ENCODE measurements at places on chromosomes 11 and 22.

DNA sequence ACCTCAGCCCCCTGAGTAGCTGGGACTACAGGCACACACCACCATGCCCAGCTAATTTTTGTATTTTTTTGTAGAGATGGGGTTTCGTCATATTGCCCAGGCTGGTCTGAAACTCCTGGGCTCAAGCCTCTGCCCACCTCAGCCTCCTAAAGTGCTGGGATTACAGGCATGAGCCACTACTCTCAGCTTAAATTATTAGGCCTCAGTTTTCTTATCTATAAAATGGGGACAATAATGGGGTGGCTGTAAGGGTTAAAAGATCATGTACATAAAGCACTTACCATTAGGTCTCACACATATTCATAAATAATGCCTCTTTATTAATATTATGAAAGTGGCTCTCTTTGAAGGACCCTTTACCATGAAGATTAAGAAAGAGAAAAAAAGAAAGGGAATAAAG, 31.5 kb upstream of the CKAP5 start:
- DNase-seq: no peak

DNA sequence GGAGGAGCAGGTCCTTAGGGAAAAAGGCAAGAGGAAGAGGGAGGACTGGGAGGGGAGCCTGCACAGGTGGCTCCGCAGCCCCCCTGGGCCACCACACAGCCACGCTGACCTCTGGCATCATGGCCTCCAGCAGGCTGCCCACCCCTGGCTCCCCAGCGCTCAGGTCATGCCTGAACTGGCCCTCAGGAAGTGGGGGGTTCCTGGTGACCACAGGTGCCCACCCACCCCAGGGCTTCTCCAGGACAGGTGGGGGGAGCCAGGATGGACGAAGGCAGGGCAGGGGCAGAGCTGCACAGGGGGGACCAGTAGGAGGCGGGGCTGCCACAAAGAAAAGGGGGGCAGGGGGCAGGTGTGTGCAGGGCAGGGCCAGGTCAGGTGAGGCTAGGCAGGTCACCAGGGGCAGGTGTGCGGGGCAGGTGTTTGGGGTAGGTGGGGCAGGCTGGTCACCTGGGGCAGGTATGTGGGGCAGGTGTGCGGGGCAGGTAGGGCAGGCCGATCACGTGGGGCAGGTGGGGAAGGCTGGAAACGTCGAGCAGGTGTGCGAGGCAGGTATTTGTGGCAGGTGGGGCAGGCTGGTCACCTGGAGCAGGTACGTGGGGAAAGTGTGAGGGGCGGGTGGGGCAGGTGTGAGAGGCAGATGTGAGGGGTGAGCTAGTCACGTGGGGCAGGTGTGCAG, 997 bp downstream of the DEAF1 start:
- no peak for DNase-seq

DNA sequence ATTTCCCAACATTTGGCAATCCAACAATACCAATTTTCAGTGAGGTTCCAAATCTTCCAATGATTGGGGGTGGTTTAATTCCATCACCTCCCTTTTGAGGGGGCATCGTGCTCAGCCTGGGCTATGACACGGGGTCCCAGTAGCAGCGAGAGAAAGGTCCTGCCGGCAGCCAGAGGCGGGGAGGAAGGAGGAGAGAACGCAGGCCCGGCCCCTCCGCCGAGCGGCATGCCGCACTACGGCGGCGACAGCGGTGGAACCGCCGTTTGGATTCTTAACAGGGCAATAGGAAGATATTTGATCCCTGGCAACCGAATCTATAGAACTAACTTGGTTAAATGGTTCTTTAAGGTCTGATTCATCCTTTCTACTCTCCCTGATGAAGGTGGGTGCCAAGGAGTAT, 18.3 kb upstream of the NDUFA6 start:
- DNase-seq: no peak

DNA sequence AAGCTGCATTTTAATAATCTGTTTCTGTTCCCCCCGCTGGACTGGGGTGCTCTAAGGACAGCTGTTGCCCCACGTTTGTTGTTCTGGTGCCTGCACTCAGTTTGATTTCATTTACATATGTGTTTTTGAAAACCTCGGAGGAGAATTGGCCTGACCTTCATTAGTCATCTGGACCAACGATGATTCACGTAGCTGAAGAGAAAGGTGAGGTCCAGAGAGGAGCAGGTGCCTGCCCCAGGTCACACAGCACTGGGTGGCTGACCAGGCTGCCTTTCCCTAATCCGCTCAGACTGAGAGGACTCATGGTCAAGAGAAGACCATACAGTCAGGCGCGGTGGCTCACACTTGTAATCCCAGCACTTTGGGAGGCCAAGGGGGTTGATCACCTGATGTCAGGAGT, 3.8 kb downstream of the CSDC2 start:
- no peak for DNase-seq

DNA sequence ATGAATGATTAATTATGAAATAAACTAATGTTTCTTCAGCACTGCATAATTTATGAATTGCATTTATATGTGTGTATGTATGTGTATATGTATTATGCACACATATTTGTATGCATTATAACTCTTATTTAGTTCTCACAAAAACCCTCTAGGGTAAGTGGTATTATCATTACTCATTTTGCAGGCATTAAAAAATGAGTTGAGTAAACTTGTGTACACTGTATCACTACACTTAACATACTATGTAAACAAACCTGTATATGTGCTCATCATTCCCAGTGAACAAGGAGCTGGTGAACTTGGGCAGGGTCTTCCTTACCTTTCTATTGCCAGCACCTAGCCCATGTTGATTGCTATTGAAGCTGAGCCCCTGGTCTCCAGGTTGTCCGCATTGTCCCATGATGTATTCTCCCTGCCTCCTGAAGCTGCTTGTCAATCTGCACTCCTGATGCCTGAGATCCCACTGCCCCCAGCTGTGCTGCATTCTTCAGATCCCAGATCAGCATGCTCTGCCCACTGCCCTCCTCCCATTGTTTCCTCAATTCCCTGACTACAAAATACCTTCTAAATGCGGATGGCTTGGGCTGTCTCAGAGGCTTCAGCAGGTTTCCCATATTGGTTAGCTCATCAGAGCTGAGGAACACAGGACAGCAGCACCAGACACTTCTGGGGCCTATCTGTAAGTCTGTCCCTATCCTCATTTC, 267.9 kb upstream of the SESN3 start:
- no peak for DNase-seq

GRCh38 chr11:102564110-102564509, 33.6 kb upstream of the MMP7 start:
- DNase-seq: peak; percentile 77

DNA sequence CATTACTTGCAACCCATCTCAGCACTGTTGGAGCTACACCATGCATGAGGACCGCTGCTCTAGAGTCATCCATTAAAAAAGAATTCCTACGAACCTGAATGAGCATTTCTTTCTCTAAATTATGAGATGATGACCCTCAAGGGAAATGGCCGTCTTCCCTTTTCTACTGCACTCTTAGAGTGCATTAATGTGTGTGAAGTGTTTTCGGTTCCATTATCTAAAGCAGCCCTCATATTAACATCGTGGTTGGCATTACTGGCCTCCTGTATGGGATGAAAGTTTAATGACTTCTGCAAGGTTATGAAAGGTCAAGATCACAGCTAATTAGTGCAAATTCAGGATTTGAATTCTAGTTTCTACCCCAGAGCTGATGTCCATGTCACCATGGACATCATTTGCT, 16.7 kb downstream of the CD44 start:
- DNase-seq: no peak

GRCh38 chr11:15119826-15120225, 5.1 kb downstream of the INSC start:
- DNase-seq: no peak

- peak; percentile 50 for DNase-seq
These were observed 22.0 kb downstream of the ST14 start for GRCh38 chr11:130181295-130182272.

DNA sequence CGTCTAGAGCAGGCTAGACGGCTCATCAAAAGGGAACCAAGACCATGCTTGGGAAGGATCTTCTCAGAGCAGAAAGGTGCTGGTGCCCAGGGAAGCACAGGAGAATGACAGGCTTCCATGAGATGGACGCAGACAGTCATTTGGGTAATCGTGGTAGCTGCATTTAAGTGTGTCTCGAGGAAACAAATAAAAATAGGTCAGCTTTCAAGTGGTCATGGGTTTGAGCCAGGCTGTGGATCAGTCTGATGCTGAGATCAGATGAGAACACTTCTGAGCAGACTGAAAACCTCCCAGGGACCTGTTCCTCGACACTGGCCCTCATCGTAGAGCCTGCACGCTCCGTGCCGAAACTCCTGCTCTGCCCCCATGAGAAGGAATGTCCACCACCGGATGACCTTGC, 4.7 kb downstream of the CARS1 start:
- DNase-seq: no peak

DNA sequence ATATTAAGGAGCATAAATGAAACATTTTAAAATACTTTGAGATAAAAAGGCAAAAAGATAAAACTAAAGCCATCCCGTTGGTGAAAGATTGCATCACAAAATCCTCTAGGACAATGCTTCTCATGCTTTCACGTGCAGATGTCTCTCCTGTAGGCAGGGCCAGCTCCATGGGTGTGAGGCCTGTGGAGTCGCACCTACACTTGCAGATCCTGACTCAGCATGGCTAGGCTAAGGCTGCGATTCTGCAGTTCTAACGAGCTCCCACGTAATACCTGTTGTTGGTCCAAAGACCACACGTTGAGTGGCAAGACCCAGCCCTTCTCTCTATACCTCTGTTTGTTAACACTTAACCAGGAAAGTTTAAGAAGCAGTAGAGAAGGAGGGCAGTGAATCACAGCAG, 62.1 kb upstream of the CAPRIN1 start:
- no peak for DNase-seq

DNA sequence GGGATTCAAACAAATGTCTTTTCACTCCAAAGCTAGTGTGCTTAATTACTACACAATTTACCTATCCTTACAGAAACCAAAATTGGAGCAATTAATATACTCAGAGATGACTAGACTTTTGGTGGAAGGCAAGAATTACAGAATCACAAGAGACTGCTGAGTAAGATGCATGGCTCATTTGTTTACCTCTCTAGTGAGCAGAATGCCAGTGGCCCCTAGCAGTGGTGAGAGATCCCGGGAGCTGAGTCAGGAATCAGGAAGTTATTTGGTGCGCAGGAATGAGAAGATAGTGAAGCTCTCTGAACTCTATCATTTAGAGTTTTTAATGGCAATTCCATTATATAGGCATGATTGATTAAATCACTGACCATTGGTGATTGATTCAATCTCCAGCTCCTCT, 188.9 kb upstream of the SESN3 start:
- no peak for DNase-seq

DNA sequence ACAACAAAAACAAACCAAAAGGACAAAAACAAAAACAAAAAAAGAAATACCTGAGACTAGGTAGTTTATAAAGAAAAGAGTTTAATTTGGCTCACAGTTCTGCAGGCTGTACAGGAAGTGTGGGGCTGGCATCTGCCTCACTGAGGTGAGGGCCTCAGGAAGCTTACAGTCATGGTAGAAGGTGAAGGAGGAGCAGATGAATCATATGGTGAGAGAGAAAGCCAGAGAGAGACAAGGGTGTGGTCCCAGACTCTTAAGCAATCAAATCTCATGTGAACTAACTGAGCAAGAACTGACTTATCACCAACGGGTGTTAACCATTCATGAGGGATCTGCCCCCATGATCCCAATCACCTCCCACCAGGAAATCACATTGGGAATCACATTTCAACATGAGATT, 58.8 kb upstream of the ZBED5 start:
- DNase-seq: no peak

GRCh38 chr11:45097721-45098493, 48.5 kb upstream of the PRDM11 start:
- peak; percentile 52 for DNase-seq

DNA sequence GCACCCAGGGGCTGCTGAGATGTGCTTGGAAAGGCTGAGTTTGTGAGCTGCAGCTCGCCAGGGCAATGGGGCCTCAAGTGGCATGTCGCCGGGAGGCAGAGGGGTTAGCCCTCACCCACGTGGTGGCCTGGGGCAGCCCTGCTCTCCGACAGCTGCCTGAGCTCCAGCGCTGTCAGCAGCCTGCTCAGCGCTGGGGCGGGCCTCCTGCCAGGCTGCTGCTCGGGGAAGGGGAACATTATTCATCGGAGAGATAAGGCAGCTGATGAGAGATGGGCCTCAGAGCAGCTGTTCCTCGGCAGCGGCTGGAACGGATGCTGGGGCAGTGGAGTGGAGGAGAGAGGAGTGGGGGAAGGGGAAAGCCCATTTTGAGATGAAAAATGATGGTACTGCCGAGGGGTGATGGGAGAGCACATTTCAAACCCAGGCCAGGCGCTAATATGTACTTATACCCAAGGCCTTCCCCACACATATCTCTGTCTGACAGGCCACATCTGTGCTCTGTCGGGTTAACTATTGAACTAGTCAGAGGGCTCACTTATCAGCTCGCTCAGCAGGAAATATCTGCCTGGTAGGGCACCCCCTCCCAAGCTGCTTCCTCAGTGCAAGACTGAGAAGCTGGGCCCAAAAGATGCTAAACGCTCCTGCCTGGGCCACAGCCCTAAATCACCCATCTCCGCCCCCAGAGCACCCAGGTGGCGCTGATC, 79.5 kb downstream of the TIMP3 start:
- no peak for DNase-seq

DNA sequence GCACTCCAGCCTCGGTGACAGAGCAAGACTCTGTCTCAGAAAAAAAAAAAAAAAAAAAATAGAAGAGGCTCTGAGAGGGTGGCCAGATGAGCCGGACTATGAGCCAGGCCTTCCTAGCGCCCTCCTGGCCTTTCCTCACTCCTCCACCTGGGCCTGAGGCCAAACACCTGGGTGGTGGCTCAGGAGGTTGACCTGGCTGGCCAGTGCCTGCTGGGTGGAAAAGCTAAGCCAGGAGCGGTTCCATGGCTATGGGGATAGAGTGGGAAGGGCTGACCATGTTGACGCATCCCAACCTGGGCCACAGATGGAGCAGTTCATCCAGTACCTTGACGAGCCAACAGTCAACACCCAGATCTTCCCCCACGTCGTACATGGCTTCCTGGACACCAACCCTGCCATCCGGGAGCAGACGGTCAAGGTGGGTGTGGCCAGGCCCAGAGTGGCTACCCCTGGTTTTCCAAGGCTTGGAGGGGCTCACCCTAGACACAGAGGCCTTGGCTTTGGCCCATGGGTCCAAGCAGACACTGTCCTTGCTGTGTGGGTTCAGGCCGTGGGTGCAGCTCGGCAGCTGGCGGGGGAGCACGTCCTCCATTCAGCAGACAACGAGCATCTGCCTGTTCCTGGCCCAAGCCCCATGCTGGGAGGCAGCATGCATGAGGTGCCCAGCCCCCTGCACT, 7.6 kb downstream of the SCYL1 start:
- DNase-seq: no peak

Data from ACHN (cell line).